Muscle of back (tissue), 13 donors: ENCODE measurements at places on chromosomes 3 and 15.

DNA sequence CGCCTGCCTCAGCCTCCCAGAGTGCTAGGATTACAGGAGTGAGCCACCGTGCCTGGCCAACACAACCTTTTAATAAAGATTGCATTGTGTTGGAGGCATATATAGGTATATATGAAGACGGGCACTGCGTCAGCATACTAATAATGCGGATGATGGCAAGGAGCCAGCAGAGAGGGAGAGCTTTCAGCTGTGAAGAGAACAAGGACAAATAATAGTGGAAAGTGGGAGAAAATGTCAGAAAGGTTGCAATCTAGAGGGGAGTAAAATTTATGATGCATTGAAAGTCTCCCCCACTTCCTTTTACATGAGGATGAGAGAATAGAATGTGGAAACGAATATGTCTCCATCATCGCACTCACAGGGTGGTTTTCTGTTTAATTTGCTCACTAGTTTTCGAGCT, 170.5 kb upstream of the TBL1XR1 start:
- DNase-seq, result no peak

DNA sequence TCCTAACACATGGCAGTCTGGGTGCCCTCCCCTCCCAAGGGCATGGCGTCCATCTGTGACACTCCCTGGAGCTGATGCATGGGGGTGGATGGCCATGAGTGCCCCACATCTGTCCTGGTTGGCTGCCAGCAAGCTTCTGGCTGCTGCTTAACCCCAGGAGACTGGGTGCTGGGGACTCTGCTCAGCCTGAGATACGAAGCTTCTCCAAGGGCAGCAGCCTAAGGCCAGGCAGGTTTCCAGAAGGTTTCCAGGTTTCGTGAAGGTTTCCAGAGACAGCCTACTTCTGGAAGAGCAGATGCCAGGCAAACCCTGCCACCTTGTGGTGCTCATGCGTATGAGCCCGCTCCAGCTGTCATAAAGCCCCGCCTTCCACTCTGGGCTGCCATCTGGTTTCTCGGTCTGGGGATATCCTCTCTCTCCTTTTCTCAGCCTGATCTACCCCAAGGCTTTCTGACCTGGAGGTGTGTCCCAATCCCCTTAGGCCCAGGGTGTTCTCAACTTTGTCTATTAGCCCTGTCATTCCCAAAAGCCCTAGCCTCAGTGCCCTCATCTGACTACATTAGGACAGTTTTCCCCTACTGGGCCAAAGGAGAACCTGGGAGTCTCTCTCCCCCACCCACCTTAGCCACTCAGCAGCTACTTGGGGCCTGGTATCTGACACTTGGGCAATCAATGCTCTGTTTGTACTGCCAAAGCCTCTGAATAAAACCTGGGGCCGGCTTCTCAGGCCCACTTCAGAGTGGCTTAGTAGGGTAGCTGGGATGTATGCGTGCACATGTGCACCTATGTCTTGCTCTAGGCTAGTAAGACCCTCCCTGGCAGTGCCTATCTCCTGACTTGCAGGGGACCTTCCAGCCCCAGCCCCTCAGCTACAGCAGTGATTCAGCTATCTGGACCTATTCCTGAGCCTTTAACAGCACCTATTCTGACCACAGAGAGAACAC, 12.0 kb downstream of the MRPL46 start:
- DNase-seq, result peak; percentile 48

DNA sequence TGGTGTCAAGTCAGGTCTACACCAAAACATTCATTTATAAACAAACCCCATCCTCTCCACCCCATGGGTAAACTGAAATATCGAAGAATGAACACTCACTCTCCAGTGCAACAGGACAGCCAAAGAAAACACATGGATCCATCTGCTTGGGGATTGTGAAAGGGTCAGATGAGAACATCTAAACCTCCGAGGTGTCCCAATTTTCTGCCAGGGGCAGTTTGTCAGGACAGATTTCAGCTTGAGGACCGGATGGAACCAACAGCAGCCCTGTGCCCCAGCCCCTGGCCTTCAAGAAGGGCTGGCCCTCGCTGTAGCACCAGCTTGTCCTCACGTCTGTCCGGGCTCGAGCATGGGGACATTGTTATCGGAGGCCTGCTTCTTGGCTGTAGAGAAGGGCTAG, 45.5 kb downstream of the PCSK6 start:
- DNase-seq, result no peak

GRCh38 chr3:119469418-119470189, 841 bp downstream of the POGLUT1 start:
- no peak for DNase-seq

GRCh38 chr3:15112011-15112410, 13.1 kb upstream of the RBSN start:
- no peak for DNase-seq

DNA sequence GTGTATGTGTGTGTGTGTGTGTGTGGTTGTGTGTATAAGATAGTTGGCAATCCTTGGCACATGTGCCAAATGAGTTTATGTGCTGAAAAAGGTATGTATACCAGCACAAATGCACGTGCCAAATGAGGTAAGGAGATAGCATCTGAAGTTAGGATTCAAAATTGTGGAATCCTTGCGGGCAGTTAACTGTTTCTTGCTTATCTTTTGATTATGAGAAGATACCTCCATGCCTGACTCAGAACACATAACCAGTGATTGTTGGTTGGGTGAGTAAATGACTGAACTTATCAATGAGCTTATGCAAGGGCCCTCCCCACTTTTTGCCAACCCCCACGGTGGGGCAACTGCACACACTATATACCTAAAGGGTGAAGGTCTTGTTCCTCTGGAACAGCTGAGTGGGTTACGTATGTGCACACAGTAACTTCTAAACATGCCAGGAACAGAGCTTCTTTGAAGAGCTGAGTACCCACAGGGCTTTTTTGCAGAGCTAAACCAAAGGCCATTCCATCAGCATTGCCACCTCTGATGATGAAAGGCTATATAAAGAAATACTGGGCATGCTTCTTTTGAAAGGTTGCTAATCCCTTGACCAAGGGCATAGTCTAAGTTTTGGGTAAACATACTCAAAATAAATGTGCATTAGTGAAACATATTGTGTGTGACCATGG, 60.1 kb downstream of the MEIS2 start:
- no peak for DNase-seq

DNA sequence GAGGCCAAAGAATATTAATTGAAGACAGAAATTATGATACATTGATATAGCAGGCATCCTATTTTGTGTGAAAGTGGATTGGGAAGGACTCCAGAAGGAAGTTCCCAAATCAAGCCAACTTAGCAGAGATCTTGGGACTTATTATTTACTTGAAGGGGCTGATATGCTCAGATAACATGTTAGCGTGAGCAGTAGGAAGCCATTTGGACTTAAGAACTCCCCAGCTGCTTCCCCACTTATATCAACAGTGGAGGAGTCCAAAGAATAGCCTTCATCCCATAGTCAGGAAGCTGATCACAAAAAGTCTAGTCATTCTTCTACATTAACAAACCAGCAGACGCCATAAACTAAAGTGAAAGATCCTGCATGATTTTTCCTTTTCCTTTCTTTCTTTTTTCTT, 200.0 kb downstream of the ATP8B4 start:
- no peak for DNase-seq

DNA sequence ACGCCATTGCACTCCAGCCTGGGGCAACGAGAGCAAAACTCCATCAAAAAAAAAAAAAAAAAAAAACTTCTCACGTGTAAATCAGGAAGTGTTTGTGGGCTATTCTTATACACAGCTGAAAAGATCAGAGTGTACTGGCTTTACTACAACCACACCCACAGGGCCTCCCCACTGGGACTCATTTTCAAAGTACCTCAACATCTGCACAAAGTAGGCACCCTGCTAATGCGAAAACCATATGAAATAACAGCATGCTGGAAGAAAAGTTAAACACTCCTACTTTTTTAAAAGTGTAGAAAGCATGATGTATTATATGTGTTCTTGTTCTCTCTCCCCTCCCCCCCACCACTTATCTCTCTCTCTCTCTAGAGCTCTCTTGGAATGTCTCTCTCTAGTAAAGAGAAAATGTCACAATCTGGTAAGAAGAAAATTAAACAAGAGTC, 11.1 kb downstream of the UACA start:
- no peak for DNase-seq

- no peak for DNase-seq
Observed at GRCh38 chr3:29705906-29706844, 425.3 kb downstream of the RBMS3 start.

GRCh38 chr15:41605566-41605965, 46.6 kb downstream of the TYRO3 start:
- DNase-seq, result no peak

DNA sequence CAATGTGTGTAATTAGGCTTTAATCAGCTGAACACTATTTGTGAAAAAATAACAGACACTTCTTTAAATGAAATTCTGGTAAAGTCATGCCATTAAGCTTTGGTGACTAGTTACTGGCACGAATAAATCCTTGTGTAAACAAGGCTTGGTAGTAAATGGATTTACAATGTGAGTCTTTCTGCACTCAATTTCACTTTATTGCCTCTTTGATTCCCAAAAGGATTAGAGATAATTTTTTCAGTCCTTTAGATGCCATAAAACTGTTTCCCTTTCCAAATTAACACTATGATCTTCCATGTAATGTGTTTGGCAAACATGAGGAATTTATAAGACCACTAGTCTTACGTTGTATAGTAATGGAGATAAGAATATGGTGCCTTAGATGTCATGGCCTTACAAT, 339.5 kb upstream of the DNAJC19 start:
- no peak for DNase-seq

DNA sequence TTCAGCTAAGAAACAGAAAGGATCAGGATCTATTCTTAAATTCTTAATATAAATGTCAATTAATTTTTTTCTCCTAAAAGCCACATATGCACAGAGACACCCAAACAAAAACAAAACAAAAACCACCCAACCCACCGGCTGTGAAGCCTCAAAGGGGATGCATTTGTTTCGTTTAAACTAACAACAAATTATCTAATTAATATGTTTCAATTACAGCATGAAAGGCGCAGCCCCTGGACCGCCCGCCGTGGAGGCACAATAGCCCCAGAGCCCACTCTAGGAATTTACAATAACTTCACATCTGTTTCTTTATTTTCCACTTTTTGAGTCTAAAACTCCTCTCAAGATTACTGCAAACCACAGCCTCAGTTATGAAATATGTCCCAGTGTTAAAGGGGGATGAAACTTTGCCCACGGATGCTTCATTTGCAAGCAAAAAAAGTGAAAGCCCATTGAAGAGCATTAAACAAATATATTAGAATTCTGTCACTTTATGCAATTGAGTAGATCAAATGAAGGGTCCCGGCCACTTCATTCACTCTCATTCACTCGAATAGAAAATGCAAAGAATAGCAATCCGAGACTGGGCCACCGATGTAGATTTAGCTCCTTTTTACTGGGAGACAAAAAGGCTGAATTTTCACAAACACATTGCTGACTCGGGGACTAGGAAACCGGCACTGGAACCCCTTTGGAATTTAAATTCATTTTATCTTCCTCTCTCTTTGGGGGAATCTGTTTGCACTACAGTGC, 6.0 kb downstream of the FOXB1 start:
- DNase-seq, result no peak

- DNase-seq, result no peak
Observed at GRCh38 chr3:102036017-102036416, 186.7 kb downstream of the NFKBIZ start.

GRCh38 chr3:30510596-30510995, 95.8 kb upstream of the TGFBR2 start:
- DNase-seq, result peak; percentile 59

DNA sequence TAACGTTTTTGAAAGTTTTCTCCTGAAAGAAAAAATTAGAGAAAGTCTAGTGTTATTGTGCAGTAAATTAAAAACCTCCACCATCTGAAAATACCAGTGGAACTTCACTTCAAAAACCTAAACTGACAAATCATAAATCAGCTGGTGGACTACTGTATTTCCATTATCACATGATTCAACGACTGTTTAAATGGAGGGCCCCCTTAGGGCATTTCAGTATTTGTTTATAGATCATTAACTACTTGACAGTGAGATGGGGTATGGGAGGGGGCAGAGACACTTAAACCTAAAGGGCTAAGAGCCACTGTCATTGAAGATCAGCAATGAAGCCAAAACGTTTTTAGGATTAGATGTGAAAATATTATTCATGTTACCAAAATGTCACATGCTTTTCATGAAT, 8.8 kb upstream of the C15orf61 start:
- no peak for DNase-seq

- DNase-seq, result no peak
Observed at GRCh38 chr3:178989821-178990220, 81.8 kb downstream of the ZMAT3 start.

GRCh38 chr3:56022619-56023018, 445.6 kb downstream of the ERC2 start:
- no peak for DNase-seq

GRCh38 chr15:87941606-87942005, 314.9 kb downstream of the NTRK3 start:
- DNase-seq, result no peak

DNA sequence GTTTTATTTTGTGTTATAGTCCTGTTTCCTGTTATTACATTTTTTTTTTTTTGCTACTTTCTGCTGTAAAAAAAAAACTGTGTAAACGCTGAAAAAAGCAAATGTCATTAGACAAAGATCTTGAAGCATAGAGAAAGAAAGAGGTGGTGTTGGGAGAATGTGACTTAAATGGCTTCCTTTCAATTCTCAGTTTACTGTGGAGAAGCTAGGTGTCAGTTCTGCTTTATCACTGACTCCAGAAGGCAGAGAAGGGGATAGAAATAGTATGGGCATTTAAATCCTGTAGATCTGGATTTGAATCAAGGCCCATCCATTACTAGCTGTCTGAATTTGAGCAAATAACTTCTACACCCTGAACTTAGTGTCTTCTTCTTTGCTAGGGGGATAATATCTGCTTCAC, 23.0 kb downstream of the PPM1L start:
- no peak for DNase-seq

DNA sequence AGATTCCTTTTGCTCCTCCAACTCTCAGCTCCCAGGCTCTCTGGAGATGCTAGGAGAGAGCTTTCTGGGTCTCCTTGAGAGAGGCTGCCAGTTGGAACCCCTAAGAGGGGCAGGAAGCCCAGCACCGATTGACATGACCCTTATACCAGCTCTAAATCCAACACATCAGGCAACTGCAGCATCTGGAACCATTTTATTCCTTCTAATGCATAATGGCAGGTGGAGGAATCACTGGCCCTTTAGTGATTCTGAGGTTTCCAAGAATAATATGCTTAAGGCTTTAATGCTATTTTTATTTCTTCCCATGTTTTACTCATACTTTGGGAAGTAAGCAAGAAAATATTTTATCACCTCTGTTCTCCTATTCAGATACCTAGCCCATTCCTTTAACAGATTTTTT, 60.3 kb upstream of the TEX264 start:
- no peak for DNase-seq

DNA sequence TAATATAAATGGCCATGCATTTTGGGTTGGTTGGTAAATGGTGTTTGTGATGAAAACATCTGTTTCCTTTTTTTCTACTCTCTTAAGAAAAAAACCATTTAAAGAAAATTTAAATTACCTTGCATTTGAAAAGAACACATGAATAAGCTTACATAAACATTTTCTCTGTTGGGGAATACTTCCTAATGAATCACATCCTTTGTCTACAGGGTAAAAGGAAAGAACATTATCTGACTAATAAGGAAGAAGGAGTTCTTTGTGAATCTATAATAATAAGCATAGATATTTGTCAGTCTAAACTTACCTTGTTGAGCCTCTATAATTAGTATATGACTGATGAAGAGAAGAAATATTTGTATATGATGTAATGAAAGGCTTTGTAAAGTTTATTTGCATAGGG, 254.1 kb upstream of the ZNF717 start:
- no peak for DNase-seq

GRCh38 chr15:75089456-75090387, 66.3 kb downstream of the PPCDC start:
- no peak for DNase-seq
